ENCODE measurements at places on chromosomes 3 and 15.

- DNase-seq: no peak
These were observed 71.7 kb downstream of the P3H2 start for GRCh38 chr3:190048932-190049441.

DNA sequence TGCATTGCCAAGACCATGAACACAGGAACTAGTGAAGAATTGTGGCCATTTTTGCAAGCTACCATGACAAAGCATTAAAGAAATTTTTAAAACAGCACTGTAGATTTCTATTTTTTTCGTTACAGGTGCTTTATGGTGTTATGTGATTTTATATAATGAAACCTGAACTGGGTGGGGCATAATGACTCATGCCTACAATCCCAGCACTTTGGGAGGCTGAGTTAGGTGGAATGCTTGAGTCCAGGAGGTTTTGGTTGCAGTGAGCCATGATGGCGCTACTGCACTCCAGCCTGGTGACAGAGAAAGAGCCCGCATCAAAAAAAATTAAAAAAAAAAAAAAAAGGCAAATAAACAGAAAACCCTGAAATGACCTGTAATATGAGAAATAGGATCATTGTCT is 846.7 kb downstream of the EPHA3 start:
- no peak for DNase-seq

DNA sequence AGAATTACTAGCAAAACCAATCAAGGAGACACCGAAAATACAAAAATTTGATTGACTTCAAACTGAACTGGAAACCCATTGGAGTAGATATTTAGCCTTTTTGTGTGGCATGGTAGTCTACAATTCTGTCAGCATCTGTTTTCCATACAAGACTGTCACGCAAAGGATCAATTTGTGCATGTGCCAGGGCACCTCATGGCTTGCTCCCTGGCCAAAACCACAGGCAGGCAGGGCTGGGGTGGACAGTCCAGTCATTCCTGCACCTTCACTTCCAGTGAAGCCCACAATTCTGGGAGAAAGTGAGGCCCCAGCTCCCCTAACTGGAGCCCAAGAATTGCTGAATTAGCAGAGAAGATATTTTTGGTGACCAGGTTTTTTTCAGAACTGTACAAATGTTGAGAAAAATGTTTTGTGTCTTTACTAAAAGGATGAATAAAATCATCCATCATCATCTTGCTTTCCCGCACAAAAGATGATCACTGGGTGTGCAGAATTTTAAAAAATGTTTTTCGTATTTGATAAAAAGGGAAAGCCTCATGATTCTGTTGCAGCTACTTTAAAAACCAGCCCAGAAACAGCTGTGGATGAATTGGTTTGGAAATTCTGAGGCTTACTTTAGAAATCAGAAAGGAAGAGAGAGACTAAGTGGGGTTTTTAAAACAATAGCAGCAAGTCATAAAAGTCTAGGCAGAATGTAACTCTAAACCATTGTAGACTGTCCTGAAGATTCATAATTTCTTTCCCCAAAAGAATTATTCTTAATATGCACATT is 86.4 kb downstream of the PCCB start:
- no peak for DNase-seq

- no peak for DNase-seq
These were observed 31.3 kb downstream of the EFL1 start for GRCh38 chr15:82231233-82231632.

DNA sequence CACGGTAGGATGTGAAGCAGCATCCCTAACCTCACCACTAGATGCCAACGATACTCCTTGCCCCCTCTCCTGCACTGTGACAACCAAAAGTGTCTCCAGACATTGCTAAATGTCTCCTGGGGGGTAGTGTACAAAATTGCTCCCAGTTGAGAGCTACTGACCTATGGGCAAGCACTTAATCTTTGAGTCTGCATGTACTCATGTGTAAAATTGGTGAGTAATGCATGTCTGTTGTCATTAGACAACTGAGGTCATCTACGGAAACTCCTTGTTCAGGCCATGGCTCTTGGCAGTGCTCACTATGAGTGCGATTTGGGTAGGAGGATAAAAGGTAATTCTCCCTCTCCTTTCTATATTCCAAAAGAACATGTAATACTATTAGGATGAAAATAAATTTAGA is 29.2 kb downstream of the PDHB start:
- no peak for DNase-seq

DNA sequence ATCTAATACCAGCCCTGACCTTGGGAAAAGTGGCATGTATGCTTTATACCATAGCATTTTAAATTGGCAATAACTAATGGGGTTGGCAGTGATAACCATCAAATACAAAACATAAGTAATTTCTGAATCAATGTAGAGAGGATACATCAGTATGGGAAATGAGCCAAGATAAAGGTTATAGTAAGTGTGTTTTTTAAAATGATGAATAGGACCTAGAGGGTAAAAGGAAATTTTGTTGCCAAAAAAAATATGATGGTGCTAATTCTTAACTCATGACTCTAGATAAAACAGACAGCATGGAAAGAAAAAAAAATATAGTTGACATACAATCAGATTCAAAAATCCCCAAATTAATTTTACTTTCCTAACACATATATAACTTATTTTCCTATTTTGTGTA is 75.4 kb upstream of the ROBO1 start:
- DNase-seq: no peak

DNA sequence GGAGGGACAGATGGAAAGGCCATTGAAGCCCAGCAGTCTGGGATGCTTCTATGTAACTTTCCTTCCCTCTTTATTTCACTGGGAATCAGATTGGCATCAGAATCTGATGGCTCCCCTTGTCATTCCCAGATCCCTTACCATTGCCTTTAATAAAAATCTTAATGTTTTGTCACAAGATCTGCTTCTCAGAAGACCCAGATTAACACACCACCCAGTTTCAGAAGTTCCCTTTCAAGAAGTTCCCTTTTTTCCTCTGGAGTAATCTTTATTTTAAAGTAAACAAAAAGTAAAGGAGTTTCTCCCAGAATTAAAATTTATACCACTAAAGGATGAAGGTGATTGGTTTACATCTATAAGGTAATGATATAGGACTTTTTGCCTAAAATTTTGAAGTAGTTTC is 76.4 kb downstream of the UBR1 start:
- DNase-seq: no peak

GRCh38 chr3:192772240-192772894 is 45.0 kb upstream of the FGF12 start:
- DNase-seq: no peak

GRCh38 chr3:86519819-86520218 is 471.1 kb downstream of the VGLL3 start:
- DNase-seq: no peak

GRCh38 chr3:149000206-149000745 is 8.9 kb downstream of the GYG1 start:
- no peak for DNase-seq

DNA sequence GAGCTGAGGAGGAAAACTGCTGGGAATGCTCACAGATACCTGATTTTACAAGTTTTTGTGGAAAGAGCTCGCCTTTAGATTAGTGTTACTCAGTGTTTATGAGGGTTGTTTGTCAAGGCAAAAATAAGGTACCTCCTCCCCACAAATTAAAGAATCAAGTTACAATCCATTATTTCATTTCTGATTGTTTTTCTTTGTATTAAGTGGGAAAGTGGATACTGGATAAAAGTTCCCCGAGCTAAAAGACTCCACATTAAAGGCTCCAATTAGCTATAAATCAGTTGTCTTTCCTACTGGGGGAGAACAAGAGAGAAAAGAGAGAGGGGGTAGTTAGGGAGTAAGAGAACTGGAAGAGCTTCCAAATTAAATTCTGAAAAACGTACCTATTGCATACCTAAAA is 1.9 kb downstream of the ALDH1A2 start:
- no peak for DNase-seq

DNA sequence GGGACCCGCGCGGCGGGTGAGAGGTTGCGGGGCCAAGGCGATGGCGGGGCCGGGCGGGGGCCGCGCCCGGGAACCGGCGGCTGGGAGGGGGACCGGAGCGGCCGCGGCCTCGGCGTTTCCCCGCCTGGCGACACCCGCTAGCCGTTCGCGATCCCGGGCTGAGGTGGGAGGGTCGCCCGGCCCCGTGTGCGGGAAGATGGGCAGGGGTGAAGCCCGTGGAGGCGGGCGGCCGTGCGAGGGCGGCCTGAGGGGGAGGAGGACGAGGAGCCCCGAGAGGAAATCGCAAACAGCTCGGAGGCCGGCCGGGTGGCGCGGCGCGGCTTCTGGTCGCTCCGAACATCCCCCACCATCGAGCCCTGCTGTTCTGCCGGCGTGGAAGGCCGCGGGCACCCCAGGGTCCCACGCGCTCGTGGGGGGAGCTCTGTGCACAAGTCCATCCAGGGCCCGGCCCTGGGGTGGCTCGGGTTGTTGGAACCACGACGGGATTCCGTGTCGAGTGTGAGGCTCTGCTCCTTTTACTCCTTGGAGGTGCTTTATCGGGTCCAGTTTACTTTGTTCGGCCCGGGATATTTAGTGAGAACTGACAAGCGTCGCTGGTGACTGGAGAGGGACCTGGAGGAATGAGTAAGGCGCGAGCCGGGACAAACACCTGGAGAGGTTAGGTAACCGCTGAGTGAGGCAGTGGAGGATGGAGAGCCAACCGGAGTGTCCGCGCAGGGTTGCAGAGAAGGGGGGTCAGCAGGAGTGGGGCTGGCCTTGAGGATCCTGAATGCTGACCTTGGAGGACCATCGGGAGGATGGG is 728 bp downstream of the CRTC3 start:
- no peak for DNase-seq

DNA sequence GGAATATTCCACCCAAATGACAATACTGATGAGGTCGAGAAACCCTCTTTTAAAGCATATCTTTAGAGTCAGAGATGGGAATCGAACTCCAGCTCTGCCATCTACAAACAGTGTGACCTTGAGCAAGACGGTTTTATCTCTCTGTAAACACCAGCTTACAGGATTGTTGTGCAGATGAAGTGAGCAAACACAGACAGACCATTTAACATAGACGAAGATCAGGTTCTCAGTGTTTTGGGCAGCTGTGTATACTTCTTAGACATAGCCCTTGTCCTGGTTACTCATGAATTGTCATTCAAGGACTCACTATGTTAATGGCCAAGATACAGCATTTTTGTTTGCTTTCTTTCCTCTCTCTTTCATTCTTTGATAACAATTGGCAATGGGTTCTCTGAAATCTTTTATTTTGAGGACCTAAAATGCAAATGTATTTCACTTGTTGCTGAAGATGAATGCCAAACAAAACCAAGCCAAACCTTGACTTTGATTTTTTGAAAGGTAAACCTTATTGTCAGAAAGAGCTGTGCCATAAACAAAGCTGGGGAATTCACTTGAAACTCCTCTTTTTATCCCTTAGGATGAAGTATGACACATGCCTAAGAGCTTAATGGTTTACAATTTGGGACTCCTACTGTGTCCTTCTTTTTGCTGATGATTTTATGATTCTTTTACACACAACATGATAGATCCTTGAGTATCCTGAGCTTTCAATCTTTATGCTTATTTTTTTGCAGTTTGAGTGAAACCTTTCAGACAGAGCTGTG is 250.0 kb upstream of the PDZRN3 start:
- DNase-seq: no peak

Data from thymus (tissue), 14 donors.